Omental fat pad (tissue), 4 donors: ENCODE measurements at places on chromosomes 12 and 14.

DNA sequence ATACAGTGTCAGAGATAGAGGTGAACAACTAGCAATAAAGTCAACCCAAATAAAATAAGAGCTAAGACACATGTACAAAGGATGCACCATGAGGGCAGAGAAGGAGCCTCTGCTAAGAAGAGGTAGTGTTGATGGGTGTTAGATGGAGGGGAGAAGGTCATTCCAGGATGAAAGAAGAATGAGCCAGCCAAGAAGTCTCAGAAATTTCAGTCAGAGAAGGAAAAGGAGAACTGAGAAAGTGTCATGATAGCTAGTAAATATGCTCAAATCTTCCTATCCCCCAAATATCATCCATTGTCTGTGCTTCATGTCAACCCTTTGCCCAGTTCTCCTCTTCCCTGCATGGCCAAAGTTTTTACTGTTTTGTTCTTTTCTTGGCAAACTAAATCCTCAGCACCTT, 225.2 kb upstream of the BTG1 start:
- no peak for DNase-seq

GRCh38 chr12:123267335-123267920, 4.2 kb downstream of the CDK2AP1 start:
- DNase-seq, result no peak

DNA sequence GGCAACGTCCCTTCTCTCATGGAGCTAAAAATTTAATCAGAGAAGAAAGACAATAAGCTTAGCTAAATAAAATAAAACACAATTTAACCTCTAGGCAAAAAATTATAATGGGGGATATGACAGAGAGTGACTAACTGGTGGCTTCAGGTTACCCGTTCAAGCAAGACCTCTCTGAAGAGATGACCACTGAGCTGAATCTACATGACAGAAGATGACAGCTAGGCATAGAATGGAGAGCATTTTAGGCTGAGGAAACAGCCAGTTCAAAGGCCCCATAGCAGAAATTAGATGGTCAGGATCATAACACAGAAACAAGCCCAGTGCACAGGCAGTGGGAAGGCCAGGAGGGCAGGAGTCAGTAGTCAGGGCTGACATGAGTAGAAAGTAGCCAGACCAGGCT, 1094.3 kb downstream of the VRK1 start:
- no peak for DNase-seq

DNA sequence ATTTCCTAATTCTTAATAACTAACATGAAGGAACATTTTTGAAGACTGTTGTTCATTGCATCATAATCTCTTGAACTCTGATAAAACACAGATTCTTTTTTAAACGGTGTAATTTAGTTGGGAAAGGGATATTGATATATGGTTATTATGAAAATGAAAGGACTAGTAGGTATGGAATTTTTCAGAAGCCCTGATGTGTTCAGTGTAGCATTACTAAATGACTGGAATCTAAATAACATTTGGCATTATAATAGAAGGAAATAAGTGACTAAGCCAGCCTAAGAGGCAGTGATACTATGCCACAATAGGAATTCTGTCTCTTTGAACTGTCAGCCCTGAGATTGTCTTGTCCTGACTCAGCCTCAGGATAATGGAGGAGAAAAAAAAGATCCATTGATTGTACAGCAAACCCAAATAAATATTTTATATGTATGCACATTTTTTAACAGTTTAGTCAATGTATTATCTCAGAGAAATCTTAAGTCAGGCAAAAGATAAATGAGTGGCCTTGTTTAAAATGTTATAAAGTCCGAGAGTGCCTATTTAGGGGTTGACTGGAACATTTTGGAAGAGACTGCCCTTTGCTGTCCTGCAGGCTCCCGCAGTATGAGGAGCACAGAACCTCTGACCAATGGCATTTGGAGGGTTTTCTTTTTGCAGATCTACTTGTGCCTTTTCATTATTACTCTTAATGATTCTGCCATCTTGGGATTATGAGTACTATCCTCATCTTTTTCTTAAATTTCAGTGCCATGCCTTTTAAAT, 271.2 kb downstream of the EGLN3 start:
- DNase-seq, result no peak

GRCh38 chr14:42541535-42542001, 934.9 kb downstream of the LRFN5 start:
- no peak for DNase-seq

DNA sequence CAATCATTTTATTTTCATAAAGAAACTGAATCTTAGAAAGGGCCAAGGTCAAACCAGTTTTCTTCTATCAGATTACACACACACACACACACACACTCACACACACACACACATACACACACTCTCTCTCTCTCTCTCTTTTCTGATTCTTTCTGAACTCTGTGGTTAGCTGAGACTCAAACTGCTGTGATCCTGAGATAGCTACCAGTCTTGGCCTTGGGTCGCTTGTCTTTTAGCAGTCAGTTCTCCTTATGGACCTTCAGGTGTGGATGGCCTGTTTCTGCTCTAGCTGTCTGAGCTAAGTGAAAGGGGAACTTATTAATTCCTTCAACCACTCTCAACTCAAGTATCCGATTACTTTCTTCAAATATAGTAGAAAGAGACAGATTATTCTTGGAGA, 145.1 kb downstream of the GRIP1 start:
- DNase-seq, result no peak

- no peak for DNase-seq
Observed at GRCh38 chr12:132142679-132143335, 1.3 kb downstream of the DDX51 start.

GRCh38 chr12:66901138-66901932, 222.5 kb upstream of the GRIP1 start:
- DNase-seq, result no peak

GRCh38 chr14:80560800-80561657, 349.7 kb upstream of the DIO2 start:
- DNase-seq, result no peak
